ENCODE measurements at places on chromosomes 6 and 20. TPM values are rescaled to one million over a fixed set of nuclear protein-coding genes. Genes with fewer than 3 reads are reported as not detected.

DNA sequence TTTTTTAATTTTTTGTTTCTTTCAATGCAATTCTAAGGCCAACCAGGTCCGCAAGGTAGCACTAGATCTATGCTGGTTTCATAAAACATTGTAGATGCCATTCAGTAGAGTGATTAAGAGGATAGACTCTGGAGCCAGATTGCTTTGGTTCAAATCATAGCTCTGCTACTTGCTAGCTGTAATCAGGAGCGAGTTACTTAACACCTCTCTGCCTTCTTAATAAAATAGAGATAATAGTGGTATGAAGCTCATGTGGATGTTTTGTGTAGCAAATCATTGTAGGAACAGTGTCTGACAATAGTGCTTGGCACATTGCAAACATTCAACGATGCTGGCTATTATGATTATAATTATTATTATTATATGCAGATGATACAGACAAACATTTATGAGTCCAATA lies 164.9 kb downstream of the LAMA2 start:
- H3K4me3 ChIP-seq = no peak overlapping the region
- H3K36me3 ChIP-seq = no peaks in the 10 kb centered on the region
- H3K27ac ChIP-seq = no peak overlapping the region
- no peaks in the 10 kb centered on the region for H3K27me3 ChIP-seq

DNA sequence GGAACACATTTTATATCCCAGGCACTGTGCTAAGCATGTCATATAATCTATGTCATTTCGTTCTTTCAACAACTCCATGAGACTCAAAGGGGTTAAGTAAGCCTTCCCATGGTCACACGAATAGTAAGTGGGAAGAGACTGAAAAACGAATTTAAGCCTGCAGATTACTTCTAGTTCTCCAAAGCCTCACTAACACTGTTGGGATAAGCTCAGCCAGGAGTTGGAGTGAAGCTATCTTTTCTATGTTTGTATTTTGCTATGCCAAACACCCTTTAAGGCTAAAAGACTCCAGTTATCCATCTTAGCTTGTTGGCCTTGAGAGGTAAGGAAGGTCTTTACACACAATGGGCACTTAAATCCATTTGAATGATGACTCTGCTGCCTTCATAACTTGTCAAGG lies 148.1 kb upstream of the UST start:
- H3K27me3 ChIP-seq = no peaks in the 10 kb centered on the region
- no peaks in the 10 kb centered on the region for H3K4me1 ChIP-seq
- H3K4me3 ChIP-seq = no peak overlapping the region
- H3K27ac ChIP-seq = no peak overlapping the region
- no peaks in the 10 kb centered on the region for H3K36me3 ChIP-seq

DNA sequence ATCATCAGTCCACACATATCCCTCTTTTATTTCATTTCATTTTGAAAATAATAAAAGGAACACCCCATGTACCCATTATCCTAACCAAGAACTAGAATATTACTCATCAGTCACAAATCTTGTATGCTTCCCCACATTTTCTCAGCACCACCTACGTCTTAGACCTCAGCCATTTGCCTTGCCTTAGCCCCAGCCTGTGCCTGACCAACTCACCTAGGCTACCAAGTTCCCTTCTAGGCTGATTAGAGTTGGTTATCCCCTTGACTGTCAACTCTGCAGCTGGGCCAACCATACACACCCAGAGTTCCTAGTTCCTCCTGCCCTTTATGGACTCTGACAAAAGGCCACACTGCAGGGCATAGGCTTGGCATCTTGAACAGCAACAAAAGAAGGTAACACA lies 33.4 kb upstream of the IPCEF1 start:
- H3K4me3 ChIP-seq = no peak overlapping the region
- H3K27ac ChIP-seq = no peak overlapping the region
- no peaks in the 10 kb centered on the region for H3K27me3 ChIP-seq
- no peak for DNase-seq

DNA sequence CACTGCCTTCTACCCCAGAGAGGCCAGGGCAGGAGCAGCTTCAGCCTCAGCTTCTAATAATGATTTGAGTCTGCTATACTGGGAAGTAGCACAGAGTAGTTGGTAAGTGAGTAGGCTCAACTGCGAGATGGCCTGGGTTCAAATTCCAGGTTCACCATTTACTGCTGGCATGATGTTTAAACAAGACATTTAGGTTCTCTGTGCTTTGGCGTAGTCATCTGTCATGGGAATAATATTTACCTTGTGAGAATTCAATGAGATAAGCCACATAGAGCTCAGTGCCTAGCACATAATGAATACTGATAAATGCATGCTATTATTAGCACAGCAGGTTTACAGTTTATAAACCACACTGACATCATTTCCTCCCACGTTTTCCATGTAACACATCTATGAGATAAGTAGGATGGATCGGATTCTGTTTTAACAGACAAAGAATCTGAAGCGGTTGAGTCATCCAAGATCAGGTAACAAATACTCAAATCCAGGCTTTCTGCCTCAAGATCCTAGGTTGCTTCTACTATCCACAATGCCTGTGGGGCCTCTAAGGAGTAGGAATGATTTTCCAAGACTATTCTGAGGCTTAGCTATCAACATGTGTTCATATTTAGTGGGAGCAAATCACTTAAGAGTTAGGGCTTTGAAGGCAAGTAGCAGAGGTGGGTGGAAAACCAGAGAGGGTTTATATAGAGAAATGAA lies 72.9 kb upstream of the DTNBP1 start:
- peaks cover 8% of the 10 kb centered on the region for H3K4me1 ChIP-seq
- no peak overlapping the region for H3K4me3 ChIP-seq
- no peaks in the 10 kb centered on the region for H3K36me3 ChIP-seq
- H3K27ac ChIP-seq = 0 out of 2 replicates have a peak overlapping the region, but pooled peaks have one; percentile 21

GRCh38 chr20:23234311-23235078 lies 116.1 kb upstream of the NXT1 start:
- no peak overlapping the region for H3K27ac ChIP-seq
- H3K4me3 ChIP-seq = no peak overlapping the region
- H3K36me3 ChIP-seq = no peaks in the 10 kb centered on the region

DNA sequence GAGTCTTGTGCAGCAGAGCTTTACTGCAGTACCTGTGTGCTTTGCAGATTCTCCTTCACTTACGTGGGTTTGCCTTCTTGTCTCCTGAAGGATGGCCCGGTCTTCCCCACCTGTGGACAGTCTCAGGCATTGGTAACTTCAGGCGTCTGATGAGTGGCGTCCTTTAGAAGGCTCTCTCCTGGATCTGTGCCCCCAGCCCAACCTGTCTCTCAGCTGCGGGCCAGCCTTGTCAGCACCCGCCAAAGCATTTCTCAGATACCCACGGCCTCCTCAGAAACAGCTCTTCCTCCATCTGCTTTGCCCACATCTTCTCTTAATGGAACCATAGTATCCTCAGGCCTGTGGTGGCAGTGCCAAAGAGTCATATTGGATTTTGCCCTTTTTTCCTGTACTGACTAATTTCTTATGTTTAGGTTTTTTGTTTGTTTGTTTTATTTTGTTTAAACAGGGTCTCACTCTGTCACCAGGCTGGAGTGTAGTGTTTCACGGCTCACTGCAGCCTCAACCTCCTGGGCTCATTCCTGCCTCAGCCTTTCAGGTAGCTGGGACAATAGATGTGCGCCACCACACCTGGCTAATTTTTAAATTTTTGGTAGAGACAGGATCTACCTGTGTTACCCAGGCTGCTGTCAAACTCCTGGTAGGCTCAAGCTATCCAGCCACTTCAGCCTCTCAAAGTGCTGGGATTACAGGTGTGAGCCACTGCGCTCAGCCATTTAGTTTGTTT lies 96.6 kb downstream of the ARID1B start:
- no peak overlapping the region for H3K27ac ChIP-seq
- H3K27me3 ChIP-seq = no peaks in the 10 kb centered on the region
- no peak for DNase-seq
- no peak overlapping the region for H3K4me3 ChIP-seq

- no peak overlapping the region for H3K27ac ChIP-seq
- no peaks in the 10 kb centered on the region for H3K36me3 ChIP-seq
- no peaks in the 10 kb centered on the region for H3K27me3 ChIP-seq
- peaks cover 13% of the 10 kb centered on the region for H3K4me1 ChIP-seq
Observed at GRCh38 chr6:119678961-119679360, 329.4 kb upstream of the MAN1A1 start.

GRCh38 chr6:54802775-54803634 lies 43.6 kb upstream of the FAM83B start:
- peaks cover 18% of the 10 kb centered on the region for H3K4me1 ChIP-seq
- DNase-seq = peak; percentile 57
- no peaks in the 10 kb centered on the region for H3K27me3 ChIP-seq
- H3K4me3 ChIP-seq = no peak overlapping the region
- no peaks in the 10 kb centered on the region for H3K36me3 ChIP-seq
- H3K27ac ChIP-seq = no peak overlapping the region

- H3K4me3 ChIP-seq = no peak overlapping the region
- H3K27me3 ChIP-seq = no peaks in the 10 kb centered on the region
- no peaks in the 10 kb centered on the region for H3K36me3 ChIP-seq
- H3K4me1 ChIP-seq = no peaks in the 10 kb centered on the region
Observed at GRCh38 chr6:137423451-137424168, 70.6 kb downstream of the OLIG3 start.

GRCh38 chr6:11497881-11498280 lies 39.7 kb upstream of the TMEM170B start:
- H3K4me3 ChIP-seq = no peak overlapping the region
- peaks cover 26% of the 10 kb centered on the region for H3K4me1 ChIP-seq
- no peaks in the 10 kb centered on the region for H3K27me3 ChIP-seq
- H3K36me3 ChIP-seq = no peaks in the 10 kb centered on the region
- H3K27ac ChIP-seq = no peak overlapping the region
- no peak for DNase-seq

GRCh38 chr6:161903584-161904212 lies 629.8 kb upstream of the AGPAT4 start:
- no peak overlapping the region for H3K4me3 ChIP-seq
- H3K27me3 ChIP-seq = peaks cover 36% of the 10 kb centered on the region
- no peak overlapping the region for H3K27ac ChIP-seq
- DNase-seq = no peak
- H3K4me1 ChIP-seq = no peaks in the 10 kb centered on the region

DNA sequence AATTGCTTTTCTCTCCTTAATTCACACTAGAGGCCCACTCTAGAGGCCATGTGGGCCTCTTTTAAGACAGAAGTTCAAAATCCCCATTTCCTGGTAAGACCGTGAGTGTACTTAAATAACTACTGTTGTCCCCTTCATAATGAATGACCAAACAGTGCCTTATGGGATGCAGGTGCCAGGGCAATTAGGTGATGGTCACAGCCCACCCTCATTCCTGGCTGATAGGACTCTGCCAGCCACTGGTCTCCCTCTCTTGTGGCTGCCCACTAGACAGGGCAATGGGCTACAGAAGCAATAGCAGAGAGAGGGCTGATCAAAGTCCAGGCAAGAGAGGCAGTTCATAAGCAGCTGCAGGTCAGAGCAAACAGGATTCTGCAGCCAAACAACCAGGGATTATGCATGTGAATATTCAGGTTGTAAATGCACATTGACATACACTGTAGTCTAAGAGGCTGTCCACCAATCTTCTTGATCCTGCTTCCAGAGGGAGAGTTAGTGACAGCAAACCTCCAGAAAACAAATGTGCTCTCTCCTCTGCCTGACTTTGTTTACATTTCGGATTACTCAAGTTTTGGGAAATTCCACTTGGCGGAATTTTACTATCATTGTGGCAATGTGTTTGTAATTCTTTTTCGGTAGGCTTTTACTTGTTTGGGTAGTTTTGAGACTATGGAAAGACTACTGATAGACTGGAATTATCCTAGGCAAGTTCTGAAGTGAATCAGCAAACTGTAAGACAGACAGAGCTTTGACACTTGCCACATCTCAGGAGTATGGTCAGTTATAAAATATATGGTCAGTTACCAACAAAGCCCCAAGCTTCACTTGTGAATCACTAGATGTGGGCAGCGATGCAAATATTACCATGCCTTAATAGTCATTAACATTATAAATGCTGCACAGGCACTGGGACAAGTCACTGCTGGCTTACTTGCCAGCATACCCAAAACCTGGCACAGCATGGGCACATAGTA lies 12.8 kb downstream of the PTPRK start:
- H3K36me3 ChIP-seq = no peaks in the 10 kb centered on the region
- peak; percentile 80 for DNase-seq
- H3K4me3 ChIP-seq = peak overlapping the region; percentile 41
- H3K4me1 ChIP-seq = peaks cover 85% of the 10 kb centered on the region
- no peaks in the 10 kb centered on the region for H3K27me3 ChIP-seq
- H3K27ac ChIP-seq = peak overlapping the region; percentile 99

- H3K27ac ChIP-seq = peak within 1 kb of the TSS; percentile 27
- peaks cover 35% of the 10 kb centered on the region for H3K4me1 ChIP-seq
- no peaks in the 10 kb centered on the region for H3K36me3 ChIP-seq
- H3K4me3 ChIP-seq = peak within 1 kb of the TSS; percentile 70
Observed at GRCh38 chr20:37345339-37346235, at the start of gene SRC. TSS of gene SRC (plus strand) at chr20:37346140. CDS start at chr20:37384154, 38,014 bp downstream.

DNA sequence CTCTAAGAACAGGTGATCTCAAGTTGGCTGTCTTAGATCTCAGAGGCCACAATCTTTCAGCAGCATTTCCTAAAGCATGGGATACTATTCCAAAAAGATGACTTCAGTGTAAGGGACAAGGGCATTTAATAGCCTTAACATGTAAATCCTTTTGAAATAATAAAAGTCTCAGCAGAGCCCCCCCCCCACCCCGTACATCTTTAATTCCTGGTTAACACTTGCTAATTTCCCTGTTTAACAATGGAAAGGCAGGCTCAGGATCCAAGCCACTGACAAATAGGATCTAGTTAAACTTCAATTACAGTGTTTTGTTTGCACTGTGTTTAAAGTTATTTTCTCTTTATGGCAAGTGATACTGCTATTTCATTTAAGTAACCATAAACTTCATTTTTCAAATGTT lies 12.0 kb downstream of the TASP1 start:
- no peak for DNase-seq
- no peak overlapping the region for H3K4me3 ChIP-seq
- H3K27me3 ChIP-seq = no peaks in the 10 kb centered on the region
- 0 out of 2 replicates have a peak, but pooled peaks cover 12% of the 10 kb centered on the region for H3K36me3 ChIP-seq
- no peaks in the 10 kb centered on the region for H3K4me1 ChIP-seq

DNA sequence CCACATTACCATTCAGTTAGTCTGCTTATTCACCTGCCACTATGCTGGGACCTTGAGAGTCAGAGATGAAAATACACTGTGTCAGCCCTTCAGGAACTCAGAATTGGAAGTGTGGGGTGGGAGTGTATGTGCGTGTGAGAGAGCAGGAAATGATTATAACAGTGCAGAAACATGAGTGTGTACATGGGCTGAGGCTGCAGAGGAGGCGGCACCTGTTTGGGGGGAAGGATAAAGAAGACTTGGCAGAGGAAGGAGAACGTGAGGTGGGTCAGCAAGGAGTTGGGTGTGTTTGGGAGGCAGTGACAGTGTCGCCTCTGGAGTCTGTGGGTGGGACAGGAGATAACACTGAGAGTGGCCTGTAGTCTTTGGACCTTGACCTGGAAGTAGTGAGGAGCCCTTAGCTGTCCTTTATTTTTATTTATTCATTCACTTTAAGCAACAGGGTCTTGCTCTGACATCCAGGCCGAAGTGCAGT lies 3.1 kb downstream of the CHMP4B start:
- H3K4me1 ChIP-seq = peaks cover 30% of the 10 kb centered on the region
- no peak for DNase-seq
- H3K4me3 ChIP-seq = no peak overlapping the region
- H3K27ac ChIP-seq = no peak overlapping the region
- no peaks in the 10 kb centered on the region for H3K36me3 ChIP-seq
- H3K27me3 ChIP-seq = no peaks in the 10 kb centered on the region

The PRICKLE4 gene
- total RNA-seq = 1.7 TPM

The PKHD1 gene
- 0.40 TPM for total RNA-seq

The PPP1R14C gene
- total RNA-seq = 3.0 TPM

The ZNF311 gene
- total RNA-seq = 0.40 TPM

Data from PC-3 (cell line).